Mucosa of gallbladder (tissue), 1 donor: ENCODE measurements at places on chromosomes 11 and 22.
A peak's percentile ranks its signal among the peaks of the same experiment; 100 is the strongest.

GRCh38 chr22:19524170-19525115 is at the start of gene CLDN5:
CLDN5 (minus strand) TSS chr22:19524410; CDS start chr22:19524255, 155 bp downstream.
- no peak for DNase-seq

GRCh38 chr22:39078329-39078728 is 1.3 kb downstream of the APOBEC3G start:
- DNase-seq = no peak

DNA sequence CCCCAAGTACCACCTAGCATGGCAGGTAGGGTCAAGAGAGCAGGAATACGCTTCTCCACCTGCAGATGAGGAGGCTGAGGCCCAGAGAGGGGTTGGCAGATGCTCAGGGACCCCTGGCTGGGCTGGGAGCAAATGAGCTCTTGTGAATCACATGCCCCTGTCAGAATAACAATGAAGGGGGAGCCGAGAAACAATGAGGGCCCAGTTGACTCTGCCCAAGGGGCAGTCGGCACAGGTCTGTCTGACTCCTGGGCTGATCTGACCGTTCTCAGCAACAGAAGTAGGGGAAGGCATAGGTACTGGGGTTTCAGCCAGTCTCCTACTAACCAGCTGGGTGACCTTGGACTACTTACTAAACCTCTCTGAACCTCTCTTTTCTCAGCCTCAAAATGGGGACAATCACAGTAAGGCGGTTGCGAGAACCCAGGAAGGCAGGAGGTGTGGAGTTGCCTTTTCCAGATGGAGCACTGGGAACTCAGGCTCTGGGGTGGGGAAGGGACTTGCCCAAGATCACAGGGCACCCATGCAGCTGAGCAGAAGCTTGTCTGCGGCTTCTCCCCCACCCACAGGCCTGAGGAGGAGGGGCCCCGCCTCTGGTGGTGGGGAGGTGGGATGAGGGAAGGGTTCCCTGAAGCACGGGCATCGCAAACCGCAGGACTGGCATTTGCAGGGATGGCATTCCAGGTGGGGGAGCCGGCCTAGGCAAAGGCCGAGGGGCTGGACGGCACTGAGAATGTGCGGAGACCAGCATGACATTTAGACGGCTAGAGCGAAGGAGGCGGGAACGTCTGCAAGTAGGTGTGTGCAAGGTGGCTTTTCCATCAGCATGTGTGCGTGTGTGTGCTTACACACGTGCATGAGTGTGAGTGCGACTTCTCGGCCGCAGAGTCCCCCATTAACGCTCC is 163.0 kb downstream of the MN1 start:
- no peak for DNase-seq

DNA sequence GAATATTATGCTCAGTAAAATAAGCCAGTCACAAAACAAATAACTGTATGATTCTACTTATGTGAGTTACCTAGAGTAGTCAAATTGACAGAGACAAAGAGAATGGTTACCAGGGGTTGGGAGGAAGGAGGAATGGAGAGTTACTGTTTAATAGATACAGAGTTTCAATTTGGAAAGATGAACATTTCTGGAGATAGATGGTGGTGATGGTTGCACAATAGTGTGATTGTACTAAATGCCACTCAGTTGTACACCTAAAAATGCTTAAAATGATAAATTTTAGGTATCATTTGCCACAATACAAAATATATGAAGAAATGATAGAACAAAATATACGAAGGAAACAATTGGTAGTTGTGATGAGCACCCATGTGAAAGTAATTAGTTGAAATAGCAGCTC is 43.4 kb downstream of the PDHX start:
- no peak for DNase-seq

GRCh38 chr11:46330563-46331281 is 16.5 kb upstream of the DGKZ start:
- DNase-seq = no peak

GRCh38 chr11:100011697-100012096 is 675.4 kb upstream of the ARHGAP42 start:
- peak; percentile 22 for DNase-seq

GRCh38 chr11:43381802-43382201 is 23.1 kb downstream of the TTC17 start:
- no peak for DNase-seq
